NCI-H2081 (cell line): ENCODE measurements at places on chromosomes 3 and 15.

DNA sequence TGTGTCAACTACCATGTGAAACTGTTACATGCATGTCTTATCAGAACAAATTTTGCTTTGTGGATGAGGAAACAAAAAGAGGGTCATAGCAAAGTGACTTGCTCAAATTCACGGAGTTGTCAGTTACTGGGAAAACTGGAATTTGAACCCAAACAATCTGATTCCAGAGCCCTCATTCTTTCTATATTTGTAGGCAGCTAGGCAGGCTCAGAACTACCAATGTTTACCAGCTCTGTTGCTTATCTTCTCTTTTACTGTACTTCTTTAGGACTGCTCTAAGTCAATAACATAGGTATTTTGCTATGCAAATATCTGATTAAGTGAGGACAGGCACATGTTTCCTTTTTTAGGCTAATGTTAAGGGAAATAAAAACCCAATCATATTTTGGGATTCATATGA lies 450.5 kb downstream of the ZPLD1 start:
- no peak for DNase-seq

DNA sequence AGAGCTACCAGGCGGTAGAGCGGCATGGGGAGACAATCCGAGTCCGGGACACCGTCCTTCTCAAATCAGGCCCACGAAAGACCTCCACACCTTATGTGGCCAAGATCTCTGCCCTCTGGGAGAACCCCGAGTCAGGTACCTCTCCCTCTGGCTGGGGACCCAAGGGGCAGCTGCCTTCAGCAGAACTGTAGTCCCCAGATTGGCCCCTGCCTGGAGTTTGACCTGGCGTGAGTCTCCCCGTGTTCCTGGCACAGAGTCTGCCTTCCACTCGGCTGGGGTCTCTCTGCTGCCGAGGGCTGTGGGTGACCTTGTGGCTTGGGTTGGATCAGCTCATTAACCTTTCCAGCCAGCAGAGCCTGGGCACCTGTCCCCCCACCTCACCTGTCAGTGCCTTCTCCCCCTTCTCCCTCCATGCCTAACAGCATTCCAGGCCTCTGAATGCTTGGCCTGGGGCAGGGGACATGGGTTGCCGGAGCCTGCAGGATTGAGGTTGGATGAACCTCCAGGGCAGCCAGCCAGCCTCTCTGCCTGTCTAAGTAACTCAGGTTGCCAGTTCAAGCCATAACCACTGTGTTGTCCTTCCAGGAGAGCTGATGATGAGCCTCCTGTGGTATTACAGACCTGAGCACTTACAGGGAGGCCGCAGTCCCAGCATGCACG lies 6.8 kb upstream of the CHST14 start:
- no peak for DNase-seq

DNA sequence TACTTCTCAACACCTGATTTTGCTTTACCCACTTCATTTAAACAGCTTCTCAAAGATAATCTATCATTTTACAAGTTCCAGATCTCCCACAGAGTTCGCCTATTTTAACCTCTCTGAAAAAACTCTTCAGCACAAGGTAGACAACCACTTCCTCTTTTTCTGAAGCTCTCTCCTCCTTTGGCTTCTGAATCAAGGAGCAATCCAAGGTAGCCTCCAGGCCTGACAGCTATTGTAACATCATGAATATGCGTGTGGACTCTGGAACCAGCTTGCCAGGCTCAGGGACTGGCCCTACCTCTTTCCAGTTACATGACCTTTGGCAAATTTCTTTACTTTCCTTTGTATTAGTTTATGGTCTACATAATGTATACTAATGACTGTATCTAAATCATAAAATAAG lies 405.9 kb upstream of the ZNF385D start:
- no peak for DNase-seq

DNA sequence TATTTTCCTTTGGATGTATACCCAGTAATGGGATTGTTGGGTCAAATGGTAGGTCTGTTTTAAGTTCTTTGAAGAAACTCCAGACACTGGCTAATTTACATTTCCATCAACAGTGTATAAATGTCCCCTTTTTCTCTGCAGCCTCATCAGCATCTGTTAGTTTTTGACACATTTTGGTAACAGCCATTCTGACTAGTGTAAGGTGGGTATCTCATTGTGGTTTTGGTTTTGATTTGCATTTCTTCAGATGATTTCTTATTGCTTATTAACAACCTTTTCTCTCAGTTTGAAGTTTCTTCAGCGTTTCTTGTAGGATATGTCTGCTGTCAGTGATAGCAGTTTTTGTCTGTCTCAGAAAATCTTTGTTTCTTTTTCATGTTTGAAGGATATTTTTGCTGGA lies 15.4 kb downstream of the GALK2 start:
- no peak for DNase-seq

DNA sequence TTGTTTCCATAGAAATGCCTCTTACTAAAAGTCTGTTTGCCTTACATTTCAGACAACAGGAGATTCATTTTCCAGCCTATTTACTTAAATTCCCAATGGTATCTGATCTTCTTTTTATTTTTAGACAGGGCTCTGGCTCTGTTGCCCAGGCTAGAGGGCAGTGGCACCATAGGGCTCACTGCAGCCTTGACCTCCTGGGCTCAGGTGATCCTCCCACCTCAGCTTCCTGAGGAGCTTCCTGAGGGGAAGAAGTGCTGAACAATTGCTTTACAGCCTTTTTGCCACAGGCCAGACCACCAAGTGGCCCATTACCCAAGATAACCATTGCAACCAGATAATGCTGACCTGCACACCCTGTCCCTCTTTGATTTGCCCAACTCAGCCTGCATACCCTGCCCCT lies 126.3 kb downstream of the PLCH1 start:
- no peak for DNase-seq

DNA sequence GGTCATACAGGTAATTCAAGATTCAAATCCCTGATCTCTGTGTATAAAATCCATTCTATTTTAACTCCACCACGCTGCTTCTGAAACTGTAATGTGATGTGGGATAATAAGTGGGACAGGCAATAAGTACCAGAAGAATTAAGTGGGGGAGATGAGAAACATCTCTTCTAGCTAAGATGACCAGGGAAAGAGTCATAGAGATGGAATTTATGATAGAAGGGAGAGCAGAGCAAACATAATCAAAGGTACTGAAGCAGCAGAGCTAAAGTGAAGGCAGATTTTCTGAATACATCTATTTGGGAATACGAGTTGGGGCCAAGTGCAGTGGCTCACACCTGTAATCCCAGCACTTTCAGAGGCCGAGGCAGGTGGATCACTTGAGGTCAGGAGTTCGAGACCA lies 4.9 kb downstream of the MRPL47 start:
- DNase-seq = no peak

DNA sequence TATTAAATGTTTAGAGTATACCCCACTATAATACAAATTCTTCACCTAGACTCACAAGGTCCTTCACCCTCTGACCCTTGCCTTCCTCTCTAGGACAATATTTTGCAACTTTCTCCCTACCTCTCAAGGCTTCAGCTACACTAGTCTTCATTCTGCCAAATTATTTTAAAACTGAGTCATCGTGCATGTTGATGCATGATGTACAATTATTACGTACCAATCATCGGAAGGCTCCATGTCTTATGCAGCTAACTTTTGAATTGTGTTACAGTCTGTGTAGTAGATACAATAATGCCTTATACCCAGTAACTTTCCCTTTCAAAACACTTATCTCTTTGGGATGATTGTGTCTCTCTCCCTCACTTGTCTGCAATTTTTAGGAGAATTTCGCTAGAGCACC lies 98.5 kb upstream of the ROBO2 start:
- no peak for DNase-seq

- no peak for DNase-seq
Measured at GRCh38 chr3:121758727-121759450, 9.3 kb upstream of the GOLGB1 start.

- no peak for DNase-seq
Measured at GRCh38 chr3:194661374-194661773, 10.6 kb downstream of the LSG1 start.

DNA sequence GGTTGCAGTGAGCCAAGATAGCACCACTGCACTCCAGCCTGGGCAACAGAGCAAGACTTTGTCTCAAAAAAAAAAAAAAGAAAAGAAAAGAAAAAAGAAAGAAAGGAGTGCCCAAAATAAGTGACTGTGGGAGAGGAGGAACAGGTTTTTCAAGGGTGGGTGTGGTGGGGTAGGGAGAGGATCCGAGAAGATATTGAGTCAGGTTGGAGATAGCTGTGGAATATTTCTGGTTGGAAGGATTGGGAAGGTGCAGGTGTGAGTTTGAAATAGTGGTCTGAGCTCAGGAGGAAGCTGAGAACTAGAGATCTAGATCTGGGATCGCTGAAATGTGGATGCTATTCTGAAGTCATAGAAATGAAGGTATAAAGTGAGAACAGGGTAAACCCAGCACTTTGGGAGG lies 7.8 kb downstream of the SCAMP2 start:
- DNase-seq = no peak

- no peak for DNase-seq
Measured at GRCh38 chr15:100777821-100778220, 101.8 kb upstream of the ALDH1A3 start.

DNA sequence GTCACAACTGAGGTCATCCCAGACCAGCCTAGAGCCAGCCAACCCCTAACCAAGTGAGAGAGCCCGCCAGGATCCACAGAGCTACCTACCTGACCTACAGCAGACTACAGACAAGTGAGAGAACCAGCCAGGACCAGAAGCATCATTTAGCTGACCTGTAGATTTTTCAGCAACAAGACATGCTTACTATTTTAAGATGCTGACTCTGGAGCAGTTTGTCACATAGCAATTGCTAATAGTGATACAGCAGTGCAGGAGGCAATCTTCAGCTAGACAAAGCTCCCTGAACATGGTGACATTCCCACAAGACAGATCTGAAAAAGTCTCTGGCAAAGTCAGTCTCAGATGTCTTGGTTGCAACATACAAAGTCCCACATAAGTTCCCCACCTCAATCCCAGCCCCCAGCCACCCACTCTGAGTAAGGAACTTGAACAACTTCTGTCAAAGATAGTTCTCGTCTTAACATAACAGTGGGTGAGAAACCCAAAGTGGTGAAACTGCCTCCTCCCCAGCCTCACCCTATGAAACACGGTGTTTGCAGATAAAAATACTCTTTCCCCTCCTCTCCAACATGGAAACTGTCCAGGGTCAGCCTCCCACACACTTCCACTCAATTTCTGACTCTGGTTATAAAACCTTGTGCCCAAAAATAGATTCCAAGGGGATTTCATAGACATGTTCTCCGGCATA lies 120.3 kb upstream of the SLC6A11 start:
- no peak for DNase-seq

DNA sequence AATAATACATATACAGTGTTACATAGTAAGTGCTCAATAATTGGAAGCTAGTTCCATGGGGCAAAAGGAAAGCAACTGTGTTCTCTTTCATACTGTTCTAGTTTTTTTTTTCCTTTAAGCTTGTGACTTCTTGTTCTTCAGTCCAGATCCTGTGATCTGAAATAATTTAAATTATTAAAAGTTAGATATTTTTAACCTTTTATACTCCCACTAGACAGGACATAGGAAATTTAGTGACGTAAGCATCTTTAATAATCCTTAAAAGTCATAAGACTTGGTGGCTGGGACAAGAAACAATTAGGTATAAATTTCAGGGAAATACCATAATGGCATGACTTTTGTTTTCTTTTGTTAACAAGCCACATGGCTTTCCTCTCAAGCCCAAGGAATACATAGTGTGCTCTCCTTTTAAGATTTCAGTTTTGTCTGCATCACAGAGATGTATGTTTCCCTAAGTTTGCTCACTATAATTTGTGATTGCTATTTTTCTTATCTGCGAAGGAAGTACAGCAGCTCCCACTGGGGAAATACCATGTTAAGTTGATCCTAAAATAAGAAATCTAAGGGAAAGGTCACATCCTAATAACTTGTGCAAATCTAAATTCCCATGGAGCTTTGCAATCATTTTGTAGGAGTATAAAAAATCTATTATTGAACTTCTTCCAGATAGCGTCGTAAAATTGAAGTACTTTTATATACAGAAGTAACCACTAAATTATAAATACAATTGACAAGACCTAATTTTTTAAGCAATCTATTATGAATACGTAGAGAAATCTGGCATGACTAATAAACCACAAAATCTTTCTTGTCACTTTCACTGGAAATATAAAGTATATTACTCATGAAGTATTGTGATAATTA lies 30.1 kb downstream of the PPARG start:
- DNase-seq = no peak

- DNase-seq = no peak
Measured at GRCh38 chr3:8189051-8189450, 312.6 kb upstream of the LMCD1 start.

DNA sequence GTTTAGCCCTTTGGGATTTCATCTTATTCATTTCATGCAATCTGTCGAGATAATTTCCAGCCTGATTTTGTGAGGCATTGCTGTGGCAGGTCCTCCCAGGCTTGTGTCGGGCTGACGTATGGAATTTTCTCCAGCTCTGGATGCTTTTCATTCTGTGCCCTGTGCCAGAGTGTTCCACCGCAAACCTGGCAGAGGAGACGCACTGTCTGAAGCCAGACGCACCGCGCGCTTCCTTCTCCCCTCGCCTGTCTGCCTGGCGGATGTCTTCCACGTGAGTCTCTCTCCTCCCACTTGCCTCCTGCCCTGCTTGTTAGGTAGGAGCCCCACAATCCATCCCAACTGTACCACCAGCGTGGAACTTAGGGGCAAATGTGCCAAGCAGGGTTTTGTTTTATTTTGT lies 20.1 kb upstream of the GLCE start:
- no peak for DNase-seq

DNA sequence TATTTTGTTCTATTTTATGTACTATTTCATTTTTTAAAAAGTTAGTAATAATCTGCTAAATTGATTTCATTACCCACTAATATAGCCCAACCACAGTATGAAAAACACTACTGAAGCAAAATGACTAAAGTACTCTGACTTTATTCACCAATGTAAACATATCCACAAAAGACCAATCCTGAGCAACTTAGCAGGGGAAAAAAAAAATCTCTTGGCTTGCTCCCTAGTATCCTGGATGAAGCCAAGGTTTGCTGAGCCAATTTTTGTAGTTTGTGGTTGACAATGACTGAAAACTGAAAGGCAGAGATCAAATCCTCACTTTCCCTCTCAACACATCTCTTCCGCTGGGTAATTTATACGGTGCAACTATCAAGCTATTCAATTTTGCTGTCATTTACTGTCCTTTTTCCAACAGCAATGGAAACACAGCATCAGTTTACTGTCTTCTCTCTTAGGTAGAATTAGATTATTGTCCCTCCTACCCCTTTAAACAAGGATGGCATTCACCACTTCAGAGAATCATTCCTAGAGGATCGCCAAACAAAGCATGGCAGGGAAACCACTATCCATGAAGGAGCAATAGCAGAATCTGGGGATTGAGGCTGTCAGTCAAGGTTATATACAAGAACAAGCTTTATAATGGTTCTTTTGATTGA lies 149.7 kb downstream of the THRB start:
- DNase-seq = no peak

DNA sequence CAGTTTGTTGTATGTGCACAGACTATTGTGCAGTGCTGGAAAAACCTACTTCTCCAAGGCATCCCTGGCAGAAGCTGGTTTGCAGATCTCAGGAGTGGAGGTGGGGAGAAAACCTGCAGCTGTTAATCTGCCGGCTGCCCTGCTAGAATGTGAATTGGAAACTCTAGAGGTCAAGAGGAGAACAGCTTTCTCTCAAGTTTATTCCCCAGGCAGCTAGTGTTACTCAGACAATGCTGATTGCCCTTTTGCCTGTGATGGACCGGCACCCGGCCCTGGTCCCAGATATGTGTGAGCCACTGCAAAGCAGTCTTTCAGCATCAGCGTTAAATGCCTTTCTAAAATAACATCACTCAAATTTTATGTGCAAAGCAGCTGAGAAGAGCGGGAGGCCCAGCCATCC lies 129.7 kb upstream of the TPM1 start:
- DNase-seq = no peak
